ENCODE measurements at places on chromosomes 1 and 21.

- DNase-seq, result no peak
Measured at GRCh38 chr1:227951624-227952373, 4.1 kb upstream of the WNT9A start.

DNA sequence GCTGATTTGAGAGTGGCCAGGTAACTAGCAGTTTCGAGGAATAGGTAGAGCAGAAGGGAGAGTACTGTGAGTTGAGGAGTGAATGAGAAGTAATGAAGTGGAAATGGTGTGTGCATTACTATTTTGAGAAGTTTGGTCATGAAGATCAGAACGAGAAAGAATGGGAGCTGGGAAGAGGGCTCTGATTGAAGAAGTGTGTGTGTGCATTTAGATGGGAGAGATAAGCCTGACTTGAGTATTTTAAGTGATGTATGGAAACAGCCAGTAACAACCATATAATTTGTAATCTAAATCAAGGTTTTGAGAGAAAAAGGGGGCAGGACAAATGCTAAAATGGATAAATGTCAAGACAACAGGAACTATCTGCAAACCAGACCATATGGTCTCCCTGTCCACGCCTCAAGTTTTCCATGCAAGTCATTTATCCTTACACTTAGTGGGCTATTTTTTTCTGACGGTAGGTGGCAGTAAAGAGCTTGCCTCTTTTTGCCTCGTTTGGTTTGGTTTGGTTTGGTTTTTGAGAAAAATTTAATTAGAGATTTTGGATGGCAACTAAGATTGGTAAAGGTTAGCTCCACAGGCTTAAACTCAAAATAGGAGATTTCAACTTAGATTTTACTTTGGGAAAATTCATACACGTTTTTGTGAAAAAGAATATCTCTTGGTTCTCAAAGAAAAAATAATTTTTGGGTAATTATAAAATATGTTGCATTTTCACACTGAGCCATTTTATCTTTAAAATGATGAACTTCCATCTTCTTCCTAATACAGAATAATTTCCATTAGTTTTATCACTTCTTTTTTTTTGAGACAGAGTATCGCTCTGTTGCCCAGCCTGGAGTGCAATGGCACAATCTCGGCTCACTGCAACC is 9.5 kb upstream of the B3GALNT2 start:
- DNase-seq, result no peak

- DNase-seq, result no peak
Measured at GRCh38 chr21:14762734-14763694, 216.9 kb upstream of the SAMSN1 start.

GRCh38 chr1:67124455-67124854 is 10.3 kb downstream of the C1orf141 start:
- no peak for DNase-seq

GRCh38 chr1:84217239-84217638 is 73.2 kb downstream of the PRKACB start:
- DNase-seq, result no peak

- DNase-seq, result no peak
Measured at GRCh38 chr1:195097316-195097715, 1510.9 kb downstream of the KCNT2 start.

- DNase-seq, result no peak
Measured at GRCh38 chr1:94795434-94795833, 24.7 kb upstream of the SLC44A3 start.

DNA sequence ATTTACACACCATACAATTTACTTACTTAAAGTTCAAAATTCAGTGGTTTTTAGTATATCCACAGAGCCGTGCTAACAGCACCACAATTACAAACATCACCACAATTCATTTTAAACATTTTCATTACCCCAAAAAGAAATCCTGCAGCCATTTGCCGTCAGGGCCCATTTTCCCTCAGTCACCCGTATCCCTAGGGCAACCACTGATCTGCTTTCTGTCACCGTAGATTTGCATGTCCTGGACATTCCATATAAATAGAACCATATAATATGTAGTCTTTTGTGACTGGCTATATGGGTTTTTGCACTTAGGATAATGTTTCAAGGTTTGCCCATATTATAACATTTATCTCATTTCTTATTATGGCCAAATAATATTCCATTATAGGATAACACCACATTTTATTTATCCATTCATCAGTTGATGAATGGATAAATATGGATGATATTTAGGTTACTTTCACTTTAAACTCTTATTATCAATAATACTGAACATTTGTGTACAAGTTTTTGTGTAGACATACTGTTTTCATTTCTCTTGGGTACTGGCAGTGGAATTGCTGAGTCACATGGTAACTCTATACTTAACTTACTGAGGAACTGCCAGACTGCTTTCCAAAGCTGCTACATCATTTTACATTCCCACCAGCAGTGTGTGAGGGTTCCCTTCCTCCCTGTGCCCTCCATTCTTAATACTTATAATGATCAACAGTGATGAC is 68.9 kb downstream of the ST3GAL3 start:
- no peak for DNase-seq

GRCh38 chr1:173424782-173425407 is 52.2 kb upstream of the PRDX6 start:
- no peak for DNase-seq

DNA sequence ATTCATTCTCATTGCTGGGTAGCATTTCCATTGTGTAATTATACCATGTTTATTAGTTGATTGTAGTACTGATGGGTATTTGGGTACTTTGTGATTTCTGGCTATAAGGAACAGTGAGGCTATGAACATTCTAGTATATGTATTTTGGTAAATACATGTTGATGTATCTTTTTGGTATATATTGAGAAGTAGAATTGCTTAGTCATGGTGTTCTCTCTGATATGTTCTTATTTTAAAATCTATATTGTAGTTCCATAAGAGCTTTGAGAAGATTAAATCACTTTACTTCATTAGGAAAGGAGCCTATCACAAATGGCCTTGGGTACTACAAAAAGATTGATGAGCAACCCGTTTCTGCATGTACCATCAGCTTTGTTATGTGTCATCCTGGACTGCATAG is 13.4 kb downstream of the MIXL1 start:
- no peak for DNase-seq

- no peak for DNase-seq
Measured at GRCh38 chr1:99347041-99347684, 82.9 kb downstream of the PLPPR4 start.

- no peak for DNase-seq
Measured at GRCh38 chr1:24867084-24867870, 62.8 kb downstream of the RUNX3 start.

GRCh38 chr1:207806531-207807325 is 54.9 kb downstream of the CD46 start:
- no peak for DNase-seq

GRCh38 chr1:54337928-54338327 is 68.3 kb downstream of the SSBP3 start:
- DNase-seq, result no peak

DNA sequence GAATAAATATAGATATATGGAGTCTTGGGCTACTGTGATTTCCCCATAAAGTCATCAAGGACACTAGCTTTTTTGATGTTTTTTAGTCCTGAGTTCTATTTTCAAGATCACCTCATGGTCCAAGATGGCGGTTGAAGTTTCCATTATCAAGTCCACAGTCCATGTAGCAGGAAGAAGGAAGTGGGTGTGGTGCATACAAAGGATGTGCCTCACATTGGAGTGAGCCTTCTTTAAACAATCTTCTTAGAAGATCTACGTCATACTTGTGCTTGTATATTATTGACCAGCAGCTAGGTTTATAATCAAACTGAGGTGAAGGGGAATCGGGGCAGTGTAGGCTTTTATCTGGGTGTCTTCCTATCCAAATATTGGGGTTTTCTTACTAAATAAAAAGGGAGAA is 93.4 kb downstream of the FGGY start:
- DNase-seq, result no peak

GRCh38 chr1:69244211-69244610 is 323.5 kb upstream of the LRRC7 start:
- DNase-seq, result peak; percentile 45

- no peak for DNase-seq
Measured at GRCh38 chr1:212097360-212097759, 61.8 kb downstream of the DTL start.

- DNase-seq, result no peak
Measured at GRCh38 chr1:219926363-219926998, 1.9 kb downstream of the SLC30A10 start.

GRCh38 chr1:200128944-200129879 is 101.7 kb downstream of the NR5A2 start:
- peak; percentile 38 for DNase-seq

DNA sequence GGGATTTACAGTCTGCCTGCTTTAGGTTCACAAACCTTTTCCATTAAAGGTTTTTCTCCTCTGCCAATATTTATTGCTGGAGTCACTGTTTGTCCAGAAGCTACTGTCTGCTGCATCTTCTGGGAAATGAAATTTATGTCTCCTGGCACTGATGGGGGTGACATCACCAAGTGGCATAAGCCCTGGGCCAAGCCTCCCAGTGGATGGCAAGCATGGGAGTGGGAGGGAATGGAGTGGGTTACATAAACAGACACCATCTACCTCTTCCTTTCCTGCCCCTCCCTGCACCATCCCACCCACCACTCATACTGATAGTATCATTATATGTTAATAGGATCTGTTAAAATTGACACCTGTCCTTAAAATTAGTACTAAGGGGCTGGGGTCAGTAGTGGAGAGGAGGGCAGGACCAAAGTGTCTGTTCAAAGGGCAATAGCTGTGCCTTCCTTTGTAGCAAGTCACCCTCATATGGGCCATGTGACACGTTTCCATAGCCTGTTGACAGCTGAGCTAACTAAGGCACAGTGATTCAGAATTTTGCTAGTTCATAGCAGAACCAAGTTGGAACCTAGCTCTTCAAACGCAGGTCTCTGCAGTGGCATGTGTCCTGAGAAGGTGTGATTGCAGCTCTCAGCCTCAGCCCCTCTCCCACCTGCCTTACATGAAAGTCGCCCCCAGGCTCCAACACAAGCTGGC is 71.0 kb downstream of the MAB21L3 start:
- DNase-seq, result no peak

DNA sequence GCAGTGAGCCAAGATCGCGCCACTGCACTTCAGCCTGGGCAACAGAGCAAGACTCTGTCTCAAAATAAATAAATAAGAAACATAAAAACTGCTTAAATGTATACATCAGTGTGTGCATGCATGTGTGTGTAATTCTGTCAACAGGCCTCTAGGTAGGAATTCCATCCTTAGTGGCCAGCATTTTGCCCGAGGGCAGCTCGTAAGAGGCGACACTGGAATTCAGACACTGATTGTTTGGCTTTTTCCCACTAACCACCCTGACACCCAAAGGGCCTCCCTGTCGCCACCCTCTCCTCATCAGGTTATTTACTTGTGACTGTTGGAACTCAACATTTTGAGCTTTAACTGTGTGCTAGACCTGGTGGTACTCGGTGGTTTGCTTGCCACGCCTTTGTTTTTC is 64.0 kb upstream of the KIF1B start:
- no peak for DNase-seq

DNA sequence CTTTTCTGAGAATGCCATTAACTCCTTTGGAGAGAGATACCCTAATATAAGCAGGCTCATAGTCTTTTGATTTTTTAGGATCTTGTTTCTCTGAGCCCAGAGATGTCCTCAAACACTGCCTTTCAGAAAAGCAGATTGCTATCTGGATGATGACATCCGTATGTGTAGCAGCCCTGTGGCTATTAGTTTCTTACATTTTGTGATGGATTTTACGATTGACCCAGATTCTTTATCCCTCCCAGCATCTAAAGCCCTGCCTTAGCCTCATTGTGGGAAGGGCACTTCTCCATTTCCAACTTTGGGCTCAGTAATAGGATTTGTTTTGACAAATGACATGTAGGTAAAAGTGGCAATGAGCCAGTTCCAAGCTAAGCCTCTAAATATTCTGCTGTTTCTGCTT is 300.3 kb downstream of the TTLL7 start:
- DNase-seq, result no peak

- no peak for DNase-seq
Measured at GRCh38 chr1:115908565-115909274, 67.6 kb upstream of the SLC22A15 start.

GRCh38 chr1:65209005-65209885 is 61.2 kb downstream of the AK4 start:
- DNase-seq, result no peak

DNA sequence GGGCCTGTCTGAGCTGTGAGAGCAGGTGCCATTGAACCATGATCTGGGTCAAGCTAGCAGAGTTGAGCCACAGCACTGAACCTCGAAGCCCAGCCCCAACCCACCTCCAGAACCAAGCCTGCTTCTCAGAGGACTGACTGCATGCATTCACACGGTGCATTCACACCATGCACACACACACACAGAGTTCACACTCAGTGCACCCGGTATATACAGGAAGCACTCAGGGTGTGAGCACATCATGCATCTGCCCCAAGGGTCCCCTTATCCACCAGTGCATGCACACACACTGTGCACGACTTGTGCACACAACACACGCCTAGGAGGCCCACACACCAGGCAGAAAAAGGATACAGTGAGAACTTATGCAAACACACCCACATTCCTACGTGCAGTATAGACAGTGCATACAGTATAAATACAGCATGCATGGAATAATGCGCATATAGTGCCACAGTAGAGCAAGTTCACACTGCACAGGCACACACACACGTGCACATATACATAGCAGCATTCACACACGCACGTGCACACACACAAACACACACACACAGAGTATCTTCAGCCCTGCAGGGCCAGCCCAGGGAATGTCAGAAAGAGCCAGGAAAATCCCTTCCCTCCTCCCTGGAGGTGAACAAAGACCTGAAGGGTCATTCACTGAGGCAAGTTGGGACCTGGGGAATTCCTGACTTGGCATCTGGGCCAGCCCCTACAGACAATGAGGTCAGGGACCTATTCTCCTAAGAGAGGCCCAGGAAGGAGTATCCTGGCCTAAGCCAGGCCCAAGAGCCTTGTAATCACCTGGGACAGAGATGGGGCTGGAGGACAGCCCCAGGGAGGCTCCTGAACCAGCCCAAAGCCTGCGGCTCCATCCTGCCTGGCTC is 42.1 kb downstream of the CAMK2N1 start:
- no peak for DNase-seq

DNA sequence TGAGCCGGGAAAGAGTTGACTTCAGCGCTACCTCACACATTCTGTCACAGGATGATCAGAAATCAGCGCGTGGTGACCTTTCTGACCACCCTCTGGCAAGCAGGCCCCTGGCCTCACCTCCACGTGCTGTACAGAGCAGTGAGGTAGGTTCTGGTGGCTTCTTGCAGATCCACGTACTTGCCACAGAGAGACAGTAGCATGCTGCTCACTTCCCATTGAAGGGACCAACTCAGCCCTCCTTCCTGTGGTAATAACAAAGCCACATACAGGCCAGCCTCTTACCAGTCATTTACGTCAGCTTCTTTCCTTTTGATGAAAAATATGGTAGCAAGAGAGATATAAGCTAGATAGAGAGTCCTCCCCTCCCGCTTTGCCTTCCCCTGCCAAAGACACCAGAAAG is 200.7 kb downstream of the CHRM3 start:
- no peak for DNase-seq

GRCh38 chr1:236516929-236517704 is 6.7 kb upstream of the LGALS8 start:
- DNase-seq, result no peak

- no peak for DNase-seq
Measured at GRCh38 chr1:155322571-155322952, 1.9 kb downstream of the RUSC1 start.

GRCh38 chr1:224641030-224641429 is 24.9 kb downstream of the CNIH3 start:
- DNase-seq, result no peak

- DNase-seq, result no peak
Measured at GRCh38 chr1:11245248-11245647, 17.1 kb downstream of the MTOR start.

- no peak for DNase-seq
Measured at GRCh38 chr1:53375440-53375839, 47.6 kb upstream of the LRP8 start.
